NCI-H1694 treated with DMSO at 0.1 percent for 48 hours (cell line): ENCODE measurements at places on chromosomes 16 and 17.

DNA sequence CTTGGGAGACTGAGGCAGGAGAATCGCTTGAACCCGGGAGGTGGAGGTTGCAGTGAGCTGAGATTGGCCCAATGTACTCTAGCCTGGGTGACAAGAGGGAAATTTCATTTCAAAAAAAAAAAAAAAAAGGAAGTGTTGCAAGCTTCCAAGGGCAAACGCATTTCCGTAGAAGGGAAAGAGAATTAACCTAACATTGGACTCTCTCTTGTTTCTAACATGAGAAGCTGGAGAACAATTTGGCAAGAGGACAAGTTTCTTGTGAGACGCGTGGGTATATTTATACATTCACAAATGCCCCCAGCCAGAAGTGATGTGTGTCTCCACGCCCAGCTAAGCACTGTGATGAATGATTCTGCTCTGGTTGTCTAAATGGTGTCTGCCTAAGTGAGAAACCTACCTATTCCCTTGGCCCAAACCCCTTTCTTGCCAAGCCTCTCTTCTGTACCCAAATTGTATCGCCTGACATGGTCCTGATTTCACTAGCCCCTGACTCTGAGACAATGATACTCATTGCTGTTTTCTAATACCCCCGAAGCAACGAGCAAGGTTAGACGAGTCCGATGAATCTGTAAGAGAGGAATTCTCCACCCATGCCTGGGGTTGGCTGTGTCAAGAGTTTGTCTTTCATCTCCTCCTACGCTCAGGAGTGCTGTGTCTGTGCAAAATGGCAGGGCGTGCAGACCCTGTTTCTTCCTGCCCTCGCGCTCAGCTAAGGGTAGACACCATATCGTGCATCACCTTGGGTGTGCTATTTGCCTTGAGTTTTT is 14.2 kb upstream of the ST6GALNAC2 start:
- no peak for DNase-seq

DNA sequence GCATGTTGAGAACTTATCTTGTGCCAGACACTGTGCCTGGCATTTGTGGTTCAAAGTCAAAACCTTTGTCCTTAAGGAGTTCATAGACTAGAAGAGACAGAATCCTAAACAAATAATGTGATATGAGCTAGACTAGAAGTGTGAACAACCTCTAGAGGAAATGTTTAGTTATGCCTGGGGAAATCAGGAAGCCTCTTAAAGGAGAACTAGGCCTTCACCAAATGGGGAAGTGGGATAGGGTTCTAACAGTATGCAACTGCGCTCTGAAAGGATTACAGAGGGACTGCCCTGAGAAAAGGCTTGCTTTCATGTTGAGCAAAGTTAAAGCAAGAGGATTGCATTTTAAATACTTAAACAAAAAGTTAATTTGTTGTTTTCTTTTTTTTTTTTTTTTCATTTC is 4.9 kb downstream of the RUNDC1 start:
- no peak for DNase-seq

DNA sequence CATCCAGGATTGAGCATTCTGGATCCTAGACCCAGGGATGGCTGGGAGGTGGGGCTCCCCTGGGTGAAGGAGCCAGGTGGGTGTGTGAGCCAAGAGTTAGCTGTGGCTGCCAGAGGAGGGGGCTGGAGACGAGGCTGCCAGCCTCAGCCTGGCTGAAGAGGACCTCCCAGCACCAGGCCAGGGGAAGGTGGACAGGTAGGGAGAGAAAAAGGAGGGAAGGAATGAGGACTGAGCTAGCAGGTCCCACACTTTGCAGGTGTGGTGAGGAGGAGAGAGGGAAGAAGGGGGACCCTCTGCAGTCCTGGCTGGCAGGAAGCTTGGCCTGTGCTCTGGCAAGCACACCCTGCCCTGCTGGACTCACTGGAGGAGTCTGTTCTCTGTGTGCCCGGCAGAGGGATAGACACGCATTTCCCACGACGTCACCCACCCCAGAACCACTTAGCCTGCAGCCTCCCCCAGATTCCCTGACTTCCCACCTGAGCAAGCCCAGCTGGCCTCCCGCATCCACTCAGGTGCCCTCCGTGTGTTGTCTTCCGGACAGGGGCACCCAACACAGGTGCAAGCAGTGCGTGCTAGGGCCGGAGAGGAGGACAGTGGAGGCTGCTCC is 42.0 kb downstream of the SOCS3 start:
- no peak for DNase-seq

DNA sequence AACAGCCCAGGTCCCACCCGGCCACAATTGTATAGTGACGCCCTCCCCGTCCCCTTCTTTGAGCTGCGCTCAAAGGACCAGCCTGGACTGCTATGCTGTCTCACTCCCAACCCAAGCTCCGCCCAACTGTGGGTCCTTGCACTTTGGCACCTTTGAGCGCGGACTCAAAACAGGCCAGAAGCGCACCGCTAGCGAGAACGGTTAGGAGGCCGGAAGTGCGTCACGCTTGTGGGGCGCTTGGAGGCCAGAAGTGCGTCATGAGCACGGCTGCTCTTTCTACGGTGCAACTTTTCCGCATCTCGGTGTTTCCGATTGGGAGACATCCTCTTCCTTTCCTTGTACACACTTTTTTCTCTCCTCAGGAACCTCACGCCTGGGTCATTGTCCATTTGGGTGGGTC is at the start of gene ZNF19:
Gene ZNF19 (minus strand): TSS at position 203 of the 400 bp plus-strand sequence. CDS start 7,210 bp downstream, outside the sequence.
- no peak for DNase-seq

GRCh38 chr17:37019117-37019740 is 70.5 kb downstream of the AATF start:
- DNase-seq = no peak

DNA sequence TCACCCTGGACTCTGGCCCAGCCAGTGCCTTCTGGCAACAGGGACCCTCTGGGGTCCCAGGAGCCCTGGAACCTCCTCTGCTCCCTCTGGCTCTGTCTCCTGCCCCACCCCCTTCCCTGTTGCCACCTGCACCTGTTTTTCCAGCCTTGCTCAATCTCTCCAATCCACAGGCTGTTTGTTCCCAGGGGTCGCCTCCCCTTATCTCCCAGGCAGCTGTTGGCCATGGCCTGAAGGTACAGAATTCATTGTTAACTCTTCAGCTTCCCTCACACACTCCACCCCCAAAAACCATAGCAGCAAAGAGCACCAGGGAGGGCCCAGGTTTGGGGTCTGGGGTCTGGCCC is 39.3 kb upstream of the TOB1 start:
- DNase-seq = peak; percentile 84

DNA sequence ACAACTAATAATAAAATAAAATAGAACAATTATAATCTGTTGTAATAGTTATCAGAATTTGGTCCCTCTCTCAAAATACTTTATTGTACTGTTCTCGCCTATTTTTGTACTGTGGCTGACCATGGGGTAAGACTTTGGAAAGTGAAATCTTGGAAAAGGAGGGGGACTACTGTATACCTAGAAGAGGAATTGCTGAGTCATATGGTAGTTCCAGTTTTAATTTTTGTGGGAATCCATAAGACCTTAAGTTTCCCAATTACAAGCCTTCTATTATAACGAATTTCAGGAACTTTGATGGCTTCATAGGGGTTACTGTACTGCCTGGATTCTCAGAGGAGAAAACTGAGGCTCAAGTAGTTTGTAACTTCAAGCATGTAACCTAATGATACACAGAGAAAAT is 35.5 kb downstream of the TNRC6A start:
- DNase-seq = no peak

DNA sequence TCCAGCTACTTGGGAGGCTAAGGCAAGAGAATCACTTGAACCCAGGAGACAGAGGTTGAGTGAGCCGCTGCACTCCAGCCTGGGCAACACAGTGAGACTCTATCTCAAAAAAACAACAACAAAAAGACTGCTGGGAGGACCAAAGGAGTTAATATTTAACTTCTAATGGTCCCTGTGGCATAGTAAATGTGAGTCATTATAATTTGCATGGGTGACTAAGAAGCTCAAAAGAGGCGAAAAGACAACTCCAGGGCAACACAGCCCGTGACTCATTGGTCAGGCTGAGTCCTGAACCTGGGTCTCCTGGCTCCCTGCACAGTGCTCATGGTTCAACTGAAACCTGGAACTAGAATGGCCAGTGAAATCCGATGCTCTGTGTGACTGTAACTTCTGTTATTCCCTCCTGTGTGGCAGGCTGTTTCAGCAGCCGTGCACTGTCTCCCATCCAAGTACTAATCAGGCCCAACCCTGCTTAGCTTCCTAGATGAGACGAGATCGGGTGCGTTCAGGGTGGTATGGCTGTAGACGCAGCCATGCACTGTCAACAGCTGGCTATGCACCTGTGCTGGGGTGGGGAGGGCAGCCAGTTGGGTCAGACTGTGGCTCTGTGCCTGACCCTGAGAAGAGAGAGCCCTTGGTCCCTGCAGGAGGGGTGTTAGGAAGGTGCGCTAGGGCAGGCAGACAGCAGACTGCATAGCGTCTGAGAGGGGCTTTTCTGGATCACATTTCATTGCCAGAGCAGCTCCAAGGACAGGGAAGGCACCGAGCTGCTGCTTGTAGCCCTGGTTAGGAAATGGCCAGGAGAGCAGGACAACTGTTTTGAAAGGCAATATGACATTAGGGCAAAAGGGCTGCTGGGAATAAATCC is 14.5 kb upstream of the GPRC5C start:
- DNase-seq = no peak

- DNase-seq = peak; percentile 75
These were observed 30.8 kb downstream of the HLF start for GRCh38 chr17:55295411-55296170.

GRCh38 chr17:70050931-70051330 is 24.1 kb upstream of the KCNJ16 start:
- no peak for DNase-seq
